Caki2 (cell line): ENCODE measurements at places on chromosomes 3 and 15.

DNA sequence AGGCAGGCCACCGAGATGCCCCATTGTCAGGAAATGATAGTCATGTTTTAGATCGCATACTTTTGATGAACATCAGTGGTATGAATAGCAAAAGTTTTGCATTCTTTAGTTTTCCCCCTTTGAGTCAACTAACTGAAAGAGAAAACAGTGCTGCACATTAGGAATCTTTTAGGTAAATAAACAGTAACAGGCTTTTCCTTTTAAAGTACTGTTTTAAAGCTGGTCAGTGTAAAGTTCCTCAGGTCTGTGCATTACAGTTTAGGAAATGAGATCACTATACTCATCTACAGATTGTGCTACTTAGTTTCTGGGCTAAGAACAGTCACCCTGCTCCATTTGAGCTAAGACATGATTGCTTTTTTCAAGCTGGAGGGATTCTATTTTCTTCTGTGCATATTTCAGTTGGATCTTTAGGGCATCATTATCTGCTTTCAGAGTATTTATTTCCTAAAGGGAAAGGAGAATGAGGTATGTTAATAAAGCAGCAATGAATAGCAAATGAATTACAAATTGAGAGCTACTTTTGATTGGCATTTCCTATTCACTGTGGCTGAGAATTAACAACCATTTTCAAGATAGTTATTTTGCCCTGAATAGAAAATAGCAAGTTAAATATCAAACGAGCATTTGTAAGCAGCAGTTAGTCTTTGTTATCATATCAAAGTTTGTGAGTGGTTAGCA is 36.5 kb downstream of the FAM98B start:
- peak; percentile 26 for DNase-seq

- no peak for DNase-seq
These were observed 71.6 kb downstream of the RASGRF1 start for GRCh38 chr15:79018960-79019359.

DNA sequence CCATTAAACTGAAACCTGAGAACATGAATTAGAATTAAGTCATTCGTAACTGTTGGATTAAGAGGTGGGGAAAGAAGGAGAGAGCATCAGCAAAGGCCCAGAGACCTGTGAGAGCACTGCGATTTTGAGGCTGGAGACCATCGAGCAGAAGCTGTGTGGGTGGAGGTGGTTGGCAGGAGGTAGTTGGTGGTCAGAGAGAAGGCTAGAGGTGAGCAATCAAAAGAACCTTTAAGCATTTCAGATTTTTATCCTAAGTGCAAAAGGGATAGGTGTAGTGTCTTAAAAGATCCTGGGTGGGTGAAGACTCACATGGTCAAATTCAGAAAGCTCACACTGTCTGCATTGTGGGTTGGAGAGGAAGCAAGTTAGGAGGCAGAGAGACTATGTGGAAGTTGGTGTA is 65.1 kb upstream of the TEX264 start:
- DNase-seq: no peak

GRCh38 chr3:141095546-141095937 is 44.4 kb downstream of the SPSB4 start:
- no peak for DNase-seq

DNA sequence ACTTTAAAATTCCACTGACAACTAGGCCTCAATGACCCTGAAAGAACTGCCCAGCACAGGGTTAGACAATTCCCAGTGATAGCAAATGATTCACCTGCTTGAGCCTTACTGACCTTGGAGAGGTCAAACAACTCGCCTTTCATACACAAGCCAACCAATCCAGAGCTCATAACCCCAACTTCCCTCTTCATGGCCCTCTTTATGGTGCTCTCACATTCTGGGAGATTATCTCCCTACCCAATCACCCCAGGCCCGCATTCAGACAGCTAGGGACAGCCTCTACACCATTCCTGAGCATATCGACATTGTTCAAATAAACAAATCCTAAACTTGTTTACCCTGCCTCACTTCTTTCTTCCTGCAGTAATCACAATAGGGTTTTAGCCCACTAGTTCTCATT is 32.2 kb upstream of the COLQ start:
- no peak for DNase-seq

GRCh38 chr3:143751643-143752178 is 96.6 kb downstream of the SLC9A9 start:
- no peak for DNase-seq

- no peak for DNase-seq
These were observed 64.6 kb upstream of the FHIT start for GRCh38 chr3:61315871-61316270.

- peak; percentile 91 for DNase-seq
These were observed 111.5 kb downstream of the FILIP1L start for GRCh38 chr3:100002599-100003350.
